ENCODE measurements at places on chromosomes 2 and 18. TPM values are rescaled to one million over a fixed set of nuclear protein-coding genes. Genes with fewer than 3 reads are reported as not detected.

Gene SNX17
- total RNA-seq = 92.6 TPM

Gene KIF1A
- 41.1 TPM for total RNA-seq

Gene EVX2
- total RNA-seq = not detected

Gene REG3A
- not detected for total RNA-seq

Gene DLGAP1
- 18.5 TPM for total RNA-seq

Gene DNAJC5G
- not detected for total RNA-seq

Gene GNLY
- total RNA-seq = not detected

Gene SGPP2
- 0.34 TPM for total RNA-seq

Gene NLRC4
- not detected for total RNA-seq

Gene GATA6
- total RNA-seq = 0.26 TPM

Gene CD8B2
- not detected for total RNA-seq

Gene UGT1A3
- total RNA-seq = not detected

Gene MC4R
- 0.15 TPM for total RNA-seq

Gene KCNF1
- 0.15 TPM for total RNA-seq

Gene RANBP2
- total RNA-seq = 109 TPM

Gene NCKAP1
- 119 TPM for total RNA-seq

Gene LRRTM1
- total RNA-seq = not detected

Gene OTX1
- 7.9 TPM for total RNA-seq

Gene ATP6V1C2
- total RNA-seq = 0.11 TPM
